Placental pericyte (primary cell): ENCODE measurements at places on chromosomes 6 and 20. TPM values are rescaled to one million over a fixed set of nuclear protein-coding genes. Genes with fewer than 3 reads are reported as not detected.

The TUBB1 gene
- total RNA-seq = not detected in 2 replicates

The DAAM2 gene
- under 0.01 and 2.3 TPM in 2 replicates for total RNA-seq

The TBC1D20 gene
- total RNA-seq = 52.0 and 63.9 TPM in 2 replicates

The SLC17A3 gene
- total RNA-seq = not detected in 2 replicates

The KCNK5 gene
- total RNA-seq = not detected in 2 replicates

The LCA5 gene
- total RNA-seq = 2.4 and 4.2 TPM in 2 replicates

The LPA gene
- not detected in 2 replicates for total RNA-seq

The CD93 gene
- 0.43 TPM in 1 of 2 replicates, not detected in the other for total RNA-seq

The MYLIP gene
- total RNA-seq = 14.9 and 18.4 TPM in 2 replicates

The NKX2-4 gene
- total RNA-seq = not detected in 2 replicates

The MRAP2 gene
- not detected in 2 replicates for total RNA-seq

The ABCC10 gene
- 34.5 and 43.3 TPM in 2 replicates for total RNA-seq

The MOXD1 gene
- total RNA-seq = 9.9 and 25.2 TPM in 2 replicates

The SRSF3 gene
- 130 and 199 TPM in 2 replicates for total RNA-seq

The CLDN20 gene
- not detected in 2 replicates for total RNA-seq

The ZBTB46 gene
- 3.3 and 20.5 TPM in 2 replicates for total RNA-seq

The CCDC28A gene
- total RNA-seq = 8.0 and 16.2 TPM in 2 replicates

The RIPOR3 gene
- 33.3 and 40.7 TPM in 2 replicates for total RNA-seq

The OR2B6 gene
- total RNA-seq = not detected in 2 replicates

The SOX18 gene
- total RNA-seq = 0.43 TPM in 1 of 2 replicates, not detected in the other

The PAX1 gene
- not detected in 2 replicates for total RNA-seq

The HNF4A gene
- total RNA-seq = not detected in 2 replicates

The BTNL2 gene
- not detected in 2 replicates for total RNA-seq

The RFX6 gene
- not detected in 2 replicates for total RNA-seq

The DDX43 gene
- 4.2 and 14.4 TPM in 2 replicates for total RNA-seq

The HUS1B gene
- 0.88 and 2.0 TPM in 2 replicates for total RNA-seq

The RIPPLY2 gene
- total RNA-seq = not detected in 2 replicates

The IBTK gene
- total RNA-seq = 73.4 and 103 TPM in 2 replicates

The SS18L1 gene
- total RNA-seq = 8.8 and 17.6 TPM in 2 replicates

The LINC00237 gene
- total RNA-seq = not detected in 2 replicates

The TAGAP gene
- not detected in 2 replicates for total RNA-seq

The SMIM26 gene
- total RNA-seq = 39.4 and 80.5 TPM in 2 replicates

The PNPLA1 gene
- total RNA-seq = 0.14 TPM in 1 of 2 replicates, not detected in the other

The CLPSL2 gene
- not detected in 2 replicates for total RNA-seq

The TAAR8 gene
- total RNA-seq = not detected in 2 replicates

The PPARD gene
- 8.3 and 11.6 TPM in 2 replicates for total RNA-seq

The FOXQ1 gene
- 5.0 and 5.5 TPM in 2 replicates for total RNA-seq

The KIAA0408 gene
- total RNA-seq = 0.22 and 1.1 TPM in 2 replicates

The CST7 gene
- total RNA-seq = not detected in 2 replicates

The DCDC2 gene
- under 0.01 and 0.14 TPM in 2 replicates for total RNA-seq

The ZNF311 gene
- total RNA-seq = 0.43 and 0.44 TPM in 2 replicates
